ENCODE measurements at places on chromosomes 6 and 20.

GRCh38 chr20:18705910-18706309, 107.7 kb upstream of the SCP2D1 start:
- DNase-seq: no peak

DNA sequence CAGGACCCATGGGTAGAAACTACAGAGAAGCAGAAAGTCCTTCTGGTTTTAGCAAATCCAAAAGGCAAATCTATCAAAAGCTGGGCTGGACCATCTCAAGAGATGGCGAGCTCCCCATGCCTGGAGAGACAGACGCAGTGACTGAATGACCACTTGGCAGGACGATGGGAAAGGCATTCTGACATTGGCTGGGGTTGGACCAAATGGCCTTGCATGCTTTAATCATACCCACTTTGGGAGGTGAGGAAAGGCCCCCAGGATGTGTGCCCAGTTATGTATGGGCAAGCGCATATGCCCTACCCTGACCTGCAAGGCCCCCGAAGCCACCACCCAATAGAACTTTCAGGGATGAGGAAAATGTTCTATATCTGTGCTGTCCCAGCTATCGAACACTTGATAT, 45.1 kb downstream of the JPH2 start:
- no peak for DNase-seq

GRCh38 chr6:35181308-35181932, 32.3 kb upstream of the SCUBE3 start:
- no peak for DNase-seq

- no peak for DNase-seq
Observed at GRCh38 chr6:37321516-37322415, 32.0 kb upstream of the RNF8 start.

DNA sequence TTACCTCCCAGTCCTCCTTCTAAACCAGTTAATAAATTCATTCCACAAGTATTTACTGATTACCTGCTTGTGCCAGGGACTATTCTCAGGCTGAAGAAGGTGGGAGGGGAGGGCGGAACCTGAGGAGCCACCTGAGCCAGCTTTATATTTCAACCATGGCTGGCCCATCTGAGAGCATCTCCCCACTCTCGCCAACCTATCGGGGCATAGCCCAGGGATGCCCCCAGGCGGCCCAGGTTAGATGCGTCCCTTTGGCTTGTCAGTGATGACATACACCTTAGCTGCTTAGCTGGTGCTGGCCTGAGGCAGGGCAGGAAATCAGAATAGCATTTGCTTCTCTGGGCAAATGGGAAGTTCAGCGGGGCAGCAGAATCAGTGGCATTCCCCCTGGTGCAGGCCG, 4.9 kb upstream of the AAR2 start:
- DNase-seq: no peak

GRCh38 chr6:143058987-143059386, 1.7 kb upstream of the AIG1 start:
- no peak for DNase-seq

GRCh38 chr6:2254747-2255146, 9.3 kb upstream of the GMDS start:
- no peak for DNase-seq

GRCh38 chr6:35473075-35473849, 5.1 kb downstream of the RPL10A start:
- no peak for DNase-seq

- DNase-seq: no peak
Observed at GRCh38 chr6:14026831-14027539, 90.6 kb upstream of the CD83 start.

Measured in cortex of kidney (tissue), 1 donor.